Activated CD4-positive, alpha-beta T cell treated with anti-CD3 and anti-CD28 coated beads, Interleukin-2, amount 50 U/mL, for 1 hour (primary cell): ENCODE measurements at places on chromosomes 2 and 18.

- DNase-seq: no peak
Observed at GRCh38 chr2:27796791-27797765, 25.6 kb downstream of the MRPL33 start.

DNA sequence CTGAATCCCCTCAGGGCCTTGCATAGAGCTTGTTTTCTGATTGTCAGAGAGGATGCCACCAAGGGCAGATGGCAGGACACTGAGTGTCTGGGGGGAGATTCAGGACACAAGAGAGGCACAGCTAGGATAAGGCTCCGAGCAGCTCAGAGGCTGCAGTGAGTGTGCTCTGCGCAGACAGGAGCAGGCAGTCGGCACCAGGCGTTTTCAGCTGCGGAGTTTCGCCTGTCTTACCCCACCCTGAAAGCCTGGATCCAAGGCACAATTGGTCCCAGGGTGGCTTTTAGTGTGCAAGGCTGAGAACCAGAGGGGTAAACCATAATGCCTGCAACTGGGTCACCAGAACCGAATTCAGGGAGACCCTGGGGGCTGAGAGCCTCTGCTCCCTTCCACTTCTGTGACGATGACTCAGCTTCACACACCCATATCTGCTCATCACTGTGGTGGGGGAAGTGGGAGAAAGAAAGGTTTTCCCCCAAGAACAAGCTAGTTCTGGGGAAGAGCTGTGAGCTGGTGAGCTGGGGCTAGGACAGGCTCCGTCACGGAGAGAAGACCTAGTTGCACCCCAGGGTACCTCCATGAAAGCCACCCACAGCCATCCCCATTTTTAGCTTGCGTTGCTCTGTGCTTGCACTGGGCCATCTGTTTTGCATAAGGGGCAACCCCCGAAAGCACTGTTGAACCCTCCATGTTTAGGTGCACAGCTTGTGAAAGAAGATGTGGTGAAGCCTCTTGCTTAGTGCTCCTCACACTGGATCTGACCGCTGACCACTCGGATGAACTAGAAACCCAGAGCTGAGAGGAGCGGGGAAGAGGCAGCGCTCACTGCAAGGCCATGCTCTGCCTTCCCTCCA lies 173.7 kb downstream of the CELF4 start:
- DNase-seq: no peak

DNA sequence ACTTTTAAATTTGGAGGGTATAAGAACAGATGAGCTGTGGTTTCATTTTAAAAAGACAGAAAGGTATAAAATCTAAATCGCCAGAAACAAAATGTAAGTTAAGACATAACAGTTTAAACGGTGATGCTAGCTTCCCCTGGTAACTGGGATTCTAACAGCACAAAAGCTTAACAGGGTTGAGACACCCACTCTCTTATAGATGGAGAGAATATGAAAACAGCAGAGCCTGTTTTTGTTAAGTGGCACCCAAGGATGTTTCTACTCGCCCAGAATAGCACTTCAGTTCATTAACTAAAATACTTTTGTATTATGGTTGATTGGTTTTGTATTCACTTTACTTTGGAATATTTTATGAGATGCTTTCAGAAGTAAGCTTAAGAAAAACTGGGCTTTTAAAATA lies 151.9 kb upstream of the RND3 start:
- no peak for DNase-seq

DNA sequence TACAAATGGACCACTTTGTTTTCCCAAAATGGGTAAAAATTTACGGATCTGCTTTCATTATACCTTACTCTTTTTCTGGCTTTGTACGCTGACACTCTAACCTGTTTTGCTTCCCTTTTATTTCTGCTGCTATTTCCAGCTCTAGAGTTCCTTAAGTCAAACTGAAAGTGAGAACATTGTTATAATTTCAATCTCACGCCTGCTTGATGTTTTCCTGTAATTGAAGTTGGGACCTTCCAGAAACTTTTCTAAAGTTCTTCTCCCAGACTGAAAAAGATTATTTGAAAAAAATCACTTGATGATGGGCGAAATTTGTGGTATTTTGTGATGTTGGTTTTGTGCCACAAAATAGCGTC lies 1.8 kb downstream of the GLS start:
- no peak for DNase-seq

GRCh38 chr18:5574843-5575242 lies 31.0 kb upstream of the EPB41L3 start:
- DNase-seq: no peak

GRCh38 chr2:239609162-239609561 lies 208.3 kb upstream of the HDAC4 start:
- no peak for DNase-seq
